NCI-H1048 (cell line): ENCODE measurements at places on chromosomes 6 and 20.

DNA sequence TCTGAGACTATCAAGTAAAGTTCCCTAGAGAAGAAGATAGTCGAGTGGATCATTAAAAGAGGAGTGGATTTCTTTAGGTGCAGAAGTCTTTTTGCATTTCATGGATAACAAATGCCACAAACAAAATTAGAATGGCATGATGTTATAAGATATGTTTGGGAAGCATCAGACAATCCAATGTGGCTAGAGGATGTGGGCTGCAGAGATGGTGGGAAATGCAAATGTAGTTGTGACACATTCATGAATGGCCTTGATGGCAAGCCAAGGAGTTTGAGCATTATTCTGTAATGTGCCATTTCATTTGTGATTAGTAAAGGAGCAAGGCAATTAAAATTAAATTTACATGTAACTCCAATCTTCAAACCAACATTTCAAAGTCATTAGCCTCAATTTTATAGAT lies 211.9 kb downstream of the CENPW start:
- no peak for DNase-seq

DNA sequence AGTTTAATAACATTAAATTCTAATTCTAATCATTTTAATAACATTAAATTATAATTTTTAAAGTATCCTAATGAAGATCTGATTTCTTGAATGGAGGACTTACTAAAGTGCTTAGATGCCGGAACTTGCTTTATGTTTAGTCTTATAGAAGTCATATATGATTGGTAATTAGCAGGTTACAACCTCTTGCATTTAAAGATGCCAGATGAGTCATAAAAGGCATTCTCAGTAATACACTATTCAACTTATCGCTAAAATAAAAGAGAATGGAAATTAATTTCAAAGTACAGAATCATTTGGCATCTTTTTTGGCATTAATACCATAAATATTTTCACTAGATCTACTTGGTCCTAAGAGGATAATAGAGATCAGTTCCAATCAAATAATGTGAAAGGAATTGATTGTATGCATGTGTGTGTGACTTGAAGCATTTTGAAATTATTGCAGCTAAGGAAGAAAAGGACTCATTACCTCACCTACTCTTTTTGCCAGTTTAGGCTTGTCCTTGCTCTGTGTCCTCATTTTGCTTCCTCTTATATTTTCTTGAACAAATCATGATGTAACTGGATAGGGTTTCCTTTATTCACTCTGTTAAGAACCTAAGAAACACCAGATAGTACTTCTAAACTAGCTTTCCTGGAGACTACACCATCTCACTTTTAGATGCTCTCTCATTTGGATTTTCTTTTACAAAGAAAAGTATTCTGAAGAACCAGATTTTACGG lies 2.7 kb downstream of the COL21A1 start:
- DNase-seq: no peak

GRCh38 chr20:3071610-3072529 lies at the start of gene OXT:
Gene OXT, plus strand, starts transcription at chr20:3071620. Its CDS starts 36 bp downstream, at chr20:3071656.
- no peak for DNase-seq

DNA sequence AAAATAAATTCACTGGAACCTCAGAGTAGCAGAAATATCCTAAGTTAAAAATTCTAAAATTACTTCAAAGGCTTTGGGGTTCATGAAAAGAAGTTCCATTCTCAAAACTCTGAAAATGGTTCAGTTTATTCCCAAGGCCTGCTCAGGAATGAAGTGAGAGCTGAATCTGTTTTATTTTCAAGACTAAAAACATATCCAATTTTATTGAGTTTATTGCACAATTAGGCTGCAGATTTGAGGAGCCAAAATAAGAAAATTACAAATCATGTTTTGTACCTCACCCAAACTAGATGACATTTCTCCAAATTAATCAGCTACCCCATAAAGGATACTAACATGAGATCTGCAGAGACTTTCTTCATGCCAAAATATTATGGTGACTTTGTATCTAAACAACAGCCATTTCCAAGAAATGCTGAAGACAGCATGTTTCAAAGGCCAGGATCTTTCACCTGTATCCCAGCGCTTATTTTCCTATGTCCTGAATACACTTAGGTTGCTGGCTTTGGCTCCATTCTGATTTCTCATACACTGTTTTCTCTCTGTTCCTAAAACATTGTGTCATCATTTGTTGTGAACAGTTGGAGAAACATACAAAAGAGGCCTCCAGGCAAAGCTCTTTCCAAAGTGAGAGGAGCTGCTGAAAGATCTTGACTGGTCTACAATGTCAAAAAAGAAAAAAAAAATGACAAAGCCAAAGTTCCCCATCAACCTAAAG lies 85.7 kb upstream of the F13A1 start:
- no peak for DNase-seq

DNA sequence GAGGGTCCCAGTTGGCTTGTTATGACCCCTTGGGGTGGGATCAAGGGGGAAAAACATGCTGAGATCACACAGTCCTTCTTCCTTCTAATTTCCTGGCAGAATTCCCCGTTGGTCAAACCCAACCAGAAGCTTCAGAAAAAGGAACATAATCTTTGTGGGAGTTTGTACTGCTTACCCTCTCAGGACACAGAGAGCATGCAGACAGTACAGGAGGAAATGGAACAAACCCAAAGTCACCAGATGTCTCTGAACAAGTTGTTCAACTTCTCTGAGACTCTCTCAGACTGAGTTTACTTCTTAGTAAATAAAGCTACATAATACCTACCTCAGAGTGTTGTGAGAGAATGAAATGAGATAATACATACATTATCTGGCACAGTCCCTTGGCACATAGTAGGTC lies 181.1 kb upstream of the TSHZ2 start:
- DNase-seq: no peak

DNA sequence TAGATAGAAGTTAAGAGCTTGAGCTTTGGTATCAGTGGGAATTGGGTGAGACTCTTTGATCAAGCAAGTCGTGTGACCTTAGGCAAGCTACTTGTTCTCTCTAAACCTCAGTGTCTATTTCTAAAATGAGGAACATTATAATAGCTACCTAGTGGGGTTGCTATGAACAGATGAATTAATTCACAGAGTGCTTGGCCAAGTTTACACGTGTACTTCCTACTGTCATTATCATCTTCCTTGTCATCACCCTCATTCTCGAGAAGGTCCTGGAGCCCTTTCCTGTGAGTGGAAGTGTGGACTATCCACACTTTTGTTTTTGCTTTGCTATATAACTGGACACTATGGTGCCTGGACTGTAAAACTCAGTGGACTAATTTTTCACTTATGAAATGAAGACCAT lies 64.0 kb downstream of the BCKDHB start:
- no peak for DNase-seq

DNA sequence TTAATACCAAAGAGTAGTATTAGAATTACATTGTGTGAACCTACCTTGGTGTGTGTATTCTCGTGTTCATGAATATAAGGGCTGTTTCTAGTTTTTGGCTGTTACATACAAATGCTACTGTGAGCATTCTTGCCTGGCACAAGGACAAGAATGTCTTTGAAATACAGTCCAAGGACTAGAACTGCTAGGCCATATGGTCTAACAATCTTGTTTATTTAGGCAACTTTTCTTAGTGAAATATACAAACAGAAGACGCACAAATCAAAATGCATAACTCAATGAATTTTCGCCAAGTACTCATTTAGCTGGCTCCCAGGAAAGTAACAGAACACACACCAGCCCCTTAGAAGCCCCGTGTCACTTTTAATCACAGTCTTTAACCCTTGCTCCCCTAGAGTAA lies 28.5 kb downstream of the KDM1B start:
- DNase-seq: no peak

- no peak for DNase-seq
Measured at GRCh38 chr6:124294574-124295200, 491.0 kb downstream of the NKAIN2 start.
